Right lobe of liver (tissue), 6 donors: ENCODE measurements at places on chromosomes 5 and 9. TPM values are rescaled to one million over a fixed set of nuclear protein-coding genes. Genes with fewer than 3 reads are reported as not detected.

The LHX3 gene
- not detected for total RNA-seq

The IRX2 gene
- total RNA-seq, result not detected

The FBXL17 gene
- 7.7 TPM for total RNA-seq

GRCh38 chr5:118407958-118408357 lies 580.4 kb downstream of the DTWD2 start:
- no peak for DNase-seq

GRCh38 chr5:78666041-78666444 lies 17.5 kb upstream of the LHFPL2 start:
- DNase-seq, result no peak

DNA sequence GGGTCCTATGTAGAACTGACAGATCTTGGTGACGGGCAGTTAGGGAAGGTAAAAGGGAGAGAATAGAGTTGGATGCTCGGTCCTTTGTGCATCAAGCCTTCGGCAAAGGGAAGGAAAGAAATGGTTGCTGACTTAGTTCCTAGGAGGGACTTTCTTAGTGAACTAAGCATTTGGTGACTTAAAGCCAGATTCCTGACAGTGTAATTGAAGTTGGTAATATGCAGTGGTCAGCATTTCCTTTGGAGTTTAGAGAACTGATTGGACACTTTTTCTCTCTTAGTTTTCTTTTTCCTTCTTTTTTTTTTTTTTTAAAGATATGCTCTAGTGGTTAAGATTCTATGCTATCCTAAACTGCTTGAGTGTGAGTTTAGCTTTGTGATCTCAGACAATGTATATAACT lies 2.3 kb downstream of the CLTA start:
- no peak for DNase-seq

DNA sequence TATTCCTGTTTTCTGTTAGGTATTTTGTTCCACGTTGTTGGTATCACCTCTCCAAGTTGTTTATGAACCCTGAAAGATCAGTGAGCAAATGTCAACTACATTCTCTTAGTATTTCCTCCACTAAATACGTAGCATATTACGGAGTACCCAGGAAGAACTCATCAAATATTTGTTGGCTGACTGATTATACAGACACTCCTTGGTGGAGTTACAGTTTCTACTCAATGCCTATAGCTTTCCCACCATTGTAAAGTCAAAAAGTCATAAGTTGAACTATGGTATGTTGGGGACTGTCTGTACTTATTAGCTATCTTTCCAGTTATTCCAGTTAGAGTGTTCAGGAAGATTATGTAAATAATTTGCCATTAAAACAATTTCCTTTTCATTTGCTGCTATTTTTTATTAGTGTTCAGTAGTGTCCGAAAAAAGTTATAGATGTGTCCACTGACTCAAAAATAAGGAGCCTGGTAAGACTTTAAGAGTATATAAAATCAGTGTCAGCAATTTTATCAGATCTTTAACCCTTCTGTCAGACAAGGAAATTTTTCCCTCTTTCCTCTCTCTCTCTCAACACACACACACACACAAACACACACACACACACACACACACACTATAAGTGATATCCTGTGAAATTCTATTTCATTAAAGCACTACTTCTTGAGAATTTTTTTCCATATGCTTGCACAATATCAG lies 6.8 kb upstream of the APBA1 start:
- no peak for DNase-seq

DNA sequence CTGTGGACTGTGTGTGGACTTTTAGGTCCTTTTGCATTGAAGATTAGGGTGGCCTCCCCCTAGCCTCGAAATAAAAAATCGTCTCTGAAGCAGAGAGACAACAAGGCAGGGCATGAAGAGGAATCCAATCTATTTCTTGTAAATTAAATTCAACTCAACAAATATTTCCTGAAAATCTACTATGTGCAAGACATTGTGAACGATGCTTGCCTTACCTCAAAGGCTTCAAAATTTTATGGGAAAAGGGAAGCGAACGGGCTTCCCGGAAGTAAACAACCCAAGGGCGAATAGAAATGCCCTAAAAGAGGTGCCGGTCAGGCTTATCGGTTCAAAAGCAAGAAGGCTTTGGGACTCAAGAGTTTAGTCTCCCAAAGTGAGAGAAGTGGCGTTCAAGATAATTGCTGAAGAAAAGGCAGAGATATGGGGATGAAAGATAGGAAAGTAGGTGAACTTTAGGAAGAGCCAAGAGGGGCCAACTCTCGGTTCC lies 525 bp downstream of the KIF24 start:
- no peak for DNase-seq
